ENCODE measurements at places on chromosomes 13 and 19. TPM values are rescaled to one million over a fixed set of nuclear protein-coding genes. Genes with fewer than 3 reads are reported as not detected.

DNA sequence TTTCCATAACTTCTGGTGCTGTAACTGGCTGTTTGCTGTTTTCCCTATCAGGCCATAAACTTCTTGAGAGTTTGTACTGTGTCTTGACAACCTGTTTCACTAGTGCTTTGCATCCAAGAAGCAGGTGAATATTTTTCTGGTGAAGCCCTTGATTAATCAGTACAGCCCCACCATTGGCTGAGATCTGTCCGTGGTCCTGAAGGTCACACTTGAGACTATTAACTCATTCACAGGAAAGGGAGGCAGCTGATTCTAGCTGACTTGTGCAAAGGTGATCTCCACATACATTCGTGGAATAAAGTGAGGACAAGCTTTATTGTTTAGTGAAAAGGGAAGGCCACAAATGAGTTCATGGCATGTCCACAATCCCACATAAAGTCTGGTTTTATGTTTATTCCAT is 61.4 kb upstream of the ZNF835 start:
- DNase-seq = no peak

LRG1 gene
- 7.3 TPM for total RNA-seq

- no peak for DNase-seq
These were observed 45.6 kb downstream of the EDNRB start for GRCh38 chr13:77872995-77873394.

GRCh38 chr13:110559429-110559943 is 2.0 kb downstream of the RAB20 start:
- DNase-seq = peak; percentile 84

DNA sequence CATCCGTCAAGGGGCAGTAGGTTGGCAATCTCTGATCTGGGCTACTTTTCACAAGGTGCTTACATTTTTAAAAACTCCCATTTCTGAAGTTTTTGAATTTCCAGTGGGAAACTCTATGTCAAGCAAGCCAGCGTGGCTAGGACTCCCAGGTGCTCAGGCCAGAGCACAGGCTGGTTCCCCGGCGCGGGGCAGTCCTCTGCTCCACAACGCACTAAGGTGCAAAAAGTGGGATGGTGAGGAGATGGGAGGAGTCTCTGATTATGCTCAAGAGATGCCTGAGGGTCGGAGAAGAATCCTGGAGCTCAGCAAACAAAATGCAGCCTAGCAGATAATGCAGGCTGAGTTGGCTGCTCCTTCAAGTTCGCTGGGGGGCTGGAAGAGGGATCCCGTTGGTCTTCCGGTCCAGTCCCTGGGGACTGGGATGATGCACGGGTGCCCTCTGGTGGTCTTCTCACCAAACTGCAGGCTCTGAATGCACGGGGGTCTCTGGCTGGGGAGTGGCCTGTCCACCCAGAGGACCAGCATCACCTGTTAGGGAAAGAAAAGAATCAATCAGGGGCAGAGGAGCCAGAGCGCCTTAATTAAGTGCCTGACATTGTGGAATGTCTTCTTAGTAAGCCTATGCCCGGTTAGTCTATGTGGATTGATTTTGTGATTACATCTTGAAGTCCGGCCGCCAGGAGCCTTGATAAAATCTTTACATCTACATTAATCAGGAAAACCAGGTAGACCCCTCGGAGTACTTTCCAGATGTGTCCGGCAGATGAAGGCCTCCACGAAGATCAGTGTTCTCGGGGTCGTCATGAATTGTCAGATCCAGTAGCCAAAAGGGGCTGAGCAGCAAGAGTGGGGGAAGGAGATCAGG is 244.4 kb upstream of the MAB21L1 start:
- no peak for DNase-seq

SLC8A2 gene
- not detected for total RNA-seq

- peak; percentile 51 for DNase-seq
These were observed 13.8 kb downstream of the ATP12A start for GRCh38 chr13:24693862-24694471.

DNA sequence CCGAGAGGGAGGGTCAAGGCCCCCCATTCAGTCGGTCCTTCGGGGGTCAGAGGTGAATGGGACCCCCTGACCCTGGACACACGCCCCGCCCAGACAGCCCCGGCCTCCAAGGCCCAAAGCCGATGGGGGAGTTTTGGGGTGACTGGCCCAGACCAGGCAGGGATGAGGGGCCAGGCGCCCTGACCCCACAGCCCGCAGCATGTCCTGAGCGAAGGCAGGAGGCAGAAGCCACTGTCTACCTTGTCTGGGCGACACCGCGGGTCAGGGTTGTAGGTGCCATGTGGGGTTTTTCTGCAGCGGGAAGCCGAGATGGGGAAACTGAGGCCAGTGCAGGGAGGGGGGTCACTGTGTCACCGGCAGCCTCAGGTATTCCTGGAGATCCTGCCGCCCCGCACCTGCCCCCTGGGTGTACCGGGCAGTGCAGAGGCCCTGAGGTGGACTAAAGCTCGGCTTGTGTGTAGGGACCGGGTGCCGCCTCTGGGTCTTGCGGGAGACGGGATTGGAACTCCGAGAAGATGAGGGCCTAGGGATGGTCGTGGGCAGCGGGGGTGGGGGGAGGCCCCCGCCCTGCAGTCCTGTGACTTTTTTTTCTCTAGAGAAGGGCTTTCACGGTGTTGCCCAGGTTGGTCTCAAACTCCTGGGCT is 8.5 kb downstream of the ARID3A start:
- DNase-seq = no peak

TUBA3C gene
- not detected for total RNA-seq

GRCh38 chr19:13492128-13492527 is 14.2 kb downstream of the CACNA1A start:
- no peak for DNase-seq

PCDH20 gene
- 0.33 TPM for total RNA-seq

DNA sequence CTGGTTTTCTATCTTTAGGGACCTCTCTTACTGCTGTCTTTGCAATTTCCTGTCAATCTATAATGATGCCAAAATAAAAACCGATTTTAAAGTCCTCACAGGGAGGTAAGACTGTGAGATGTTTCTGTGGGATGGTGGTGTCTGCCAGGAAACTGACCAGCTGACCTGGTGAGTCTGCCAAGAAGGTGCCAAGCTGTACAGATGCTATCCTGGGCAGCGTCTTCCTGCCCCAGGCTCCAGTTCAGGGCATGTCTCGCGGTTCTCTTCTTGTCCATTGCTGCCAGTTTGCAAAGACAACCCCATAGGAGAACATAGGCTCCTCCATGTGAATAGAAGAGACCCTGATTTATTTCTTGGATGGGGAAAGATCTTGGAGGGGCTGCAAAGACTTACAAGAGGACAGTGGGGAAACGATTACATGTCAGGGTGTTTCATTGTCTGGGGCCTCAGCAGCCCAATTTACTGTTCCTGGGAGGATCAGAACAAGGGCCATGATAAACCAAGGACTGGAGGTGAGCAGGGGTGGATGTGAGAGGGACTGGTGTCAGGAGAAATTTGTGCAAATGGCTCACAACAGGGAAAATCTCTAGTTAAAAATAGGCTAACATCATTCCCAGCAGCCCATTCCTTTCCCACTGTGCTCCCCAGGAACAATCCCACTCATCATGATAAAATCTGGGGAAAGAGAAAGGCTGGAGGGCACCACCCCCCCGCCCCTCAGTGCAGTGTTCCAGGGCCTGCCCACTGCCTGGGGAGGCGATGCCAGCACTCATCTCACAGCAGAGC is 42.7 kb upstream of the VSTM2B start:
- no peak for DNase-seq

DNA sequence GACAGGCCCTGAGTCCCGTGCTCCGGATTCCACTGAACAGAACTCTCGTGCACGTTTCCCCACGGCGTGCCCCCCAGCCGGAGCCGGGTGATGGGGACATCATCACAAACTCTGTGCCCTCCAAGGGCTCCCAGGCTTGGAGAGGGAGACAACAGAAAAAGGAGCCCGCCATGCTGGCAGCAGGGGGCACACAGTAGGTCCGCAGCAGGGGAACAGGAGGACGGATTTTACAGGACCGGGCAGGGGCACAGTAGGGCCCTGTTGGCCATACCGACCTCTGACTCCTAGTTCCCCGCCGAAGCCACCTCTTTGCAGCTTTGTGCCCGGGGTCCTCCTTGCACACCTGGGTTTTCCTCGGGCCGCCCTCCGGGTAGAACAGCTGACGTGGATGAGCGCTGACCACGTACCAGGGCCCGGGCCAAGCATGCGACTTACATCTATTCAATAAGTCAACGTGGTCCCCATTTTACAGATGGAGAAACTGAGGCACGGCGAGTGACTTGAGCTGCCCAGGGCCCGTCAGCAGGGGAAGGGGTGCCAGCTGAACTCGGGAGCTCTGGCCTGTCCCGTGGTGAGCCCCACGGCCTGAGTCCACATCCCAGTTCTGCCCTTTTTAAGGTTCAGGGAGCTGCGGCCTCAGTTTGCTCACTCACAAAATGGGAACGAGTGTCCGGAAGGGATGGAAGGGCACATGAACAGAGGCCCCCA is 10.2 kb upstream of the ONECUT3 start:
- DNase-seq = no peak

DNA sequence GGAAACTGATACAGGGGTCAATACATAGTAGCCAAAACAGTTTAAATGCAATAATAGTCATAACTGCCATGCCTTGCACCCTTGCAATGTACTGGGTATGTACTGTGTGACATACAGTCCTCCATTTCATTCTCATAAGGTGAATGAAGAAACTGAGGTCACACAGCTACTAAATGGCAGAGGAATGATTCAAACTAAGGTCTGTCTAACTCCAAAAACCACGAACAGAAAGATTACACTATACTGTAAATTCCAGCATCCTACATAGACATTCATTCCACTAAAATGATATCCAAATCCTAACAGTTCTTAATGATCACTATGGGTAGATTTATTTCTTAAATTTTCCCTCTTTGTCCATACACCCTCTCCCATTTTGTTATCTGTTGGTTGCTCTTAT is 238.1 kb upstream of the SERP2 start:
- DNase-seq = no peak

DNA sequence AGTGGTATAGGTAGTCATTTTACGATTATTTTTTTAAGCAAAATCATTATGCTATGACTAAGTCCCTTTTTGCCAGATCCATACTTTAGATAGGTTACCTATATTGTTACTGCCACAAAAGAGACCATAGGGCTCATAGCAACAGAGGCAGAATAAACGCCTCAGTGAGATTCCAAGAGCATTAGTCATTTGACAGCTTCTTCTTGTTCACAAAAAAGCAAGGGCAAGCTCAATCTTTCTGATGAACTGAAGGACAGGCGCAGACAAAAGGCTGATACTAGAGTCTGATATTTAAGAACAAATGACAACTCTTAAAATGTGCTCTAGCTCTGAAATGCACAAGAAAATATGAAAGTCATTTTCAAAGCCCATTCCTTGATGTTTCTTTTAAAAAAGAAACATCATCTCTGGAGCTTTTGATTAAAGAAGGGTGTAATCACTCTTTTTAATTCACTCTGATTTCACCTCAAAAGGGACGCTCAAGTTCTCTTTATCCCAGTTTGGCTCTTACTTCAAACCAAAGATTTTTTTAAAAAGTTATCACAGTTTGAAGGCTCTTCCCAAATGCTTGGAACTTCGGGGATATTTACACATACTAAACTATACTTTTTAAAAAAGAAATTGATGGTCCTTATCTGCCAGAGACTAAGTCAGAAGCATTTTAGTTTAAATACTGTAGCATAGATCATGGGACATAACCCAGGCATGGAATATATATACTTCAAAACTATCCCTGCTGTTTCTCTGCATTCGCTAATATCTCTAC is 187.2 kb downstream of the EFNB2 start:
- DNase-seq = no peak

DNA sequence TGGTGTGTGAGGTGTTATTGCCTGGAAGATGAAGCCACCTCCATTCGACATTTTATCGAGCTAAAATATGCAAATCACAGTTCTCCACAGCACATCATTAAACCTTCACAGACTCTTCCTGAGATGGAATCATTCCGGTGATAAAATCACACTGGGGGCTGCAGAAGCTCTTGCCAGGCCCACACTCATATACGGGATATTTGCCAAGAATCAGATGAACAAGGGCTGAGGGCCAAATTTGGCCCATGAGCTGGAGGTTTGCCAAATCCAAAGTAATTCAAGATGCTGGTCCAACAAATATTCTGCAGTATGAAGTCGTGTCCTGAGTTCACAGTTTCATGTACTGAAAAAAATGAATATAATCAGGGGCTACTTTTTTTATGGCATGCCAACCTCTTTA is 16.7 kb upstream of the RXFP2 start:
- no peak for DNase-seq

CFD gene
- total RNA-seq = 101 TPM

ZNF266 gene
- total RNA-seq = 25.4 TPM

ZFR2 gene
- not detected for total RNA-seq

ZNF17 gene
- 6.9 TPM for total RNA-seq

DNA sequence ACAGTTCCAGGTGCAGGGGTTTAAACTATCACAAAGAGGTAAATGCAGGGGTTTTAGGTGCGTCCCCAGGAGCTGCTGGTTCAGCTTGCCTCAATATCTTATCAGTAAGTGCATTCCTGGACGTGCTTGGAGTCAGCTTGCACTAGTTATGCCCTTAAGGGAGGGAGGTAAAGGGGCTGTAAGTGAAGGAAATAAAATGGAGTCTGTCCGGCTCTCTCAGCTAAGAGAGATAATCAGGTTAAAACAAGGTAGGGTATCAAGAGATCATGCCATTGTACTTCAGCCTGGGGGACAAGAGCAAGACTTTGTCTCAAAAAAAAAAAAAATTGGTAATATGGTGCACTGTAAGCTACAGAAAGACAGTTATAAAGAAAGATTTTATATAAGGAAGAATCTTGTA is 69.7 kb downstream of the ZNF100 start:
- no peak for DNase-seq

OR7C1 gene
- not detected for total RNA-seq

GRCh38 chr19:39310558-39311311 is 9.9 kb downstream of the LRFN1 start:
- DNase-seq = no peak

DNA sequence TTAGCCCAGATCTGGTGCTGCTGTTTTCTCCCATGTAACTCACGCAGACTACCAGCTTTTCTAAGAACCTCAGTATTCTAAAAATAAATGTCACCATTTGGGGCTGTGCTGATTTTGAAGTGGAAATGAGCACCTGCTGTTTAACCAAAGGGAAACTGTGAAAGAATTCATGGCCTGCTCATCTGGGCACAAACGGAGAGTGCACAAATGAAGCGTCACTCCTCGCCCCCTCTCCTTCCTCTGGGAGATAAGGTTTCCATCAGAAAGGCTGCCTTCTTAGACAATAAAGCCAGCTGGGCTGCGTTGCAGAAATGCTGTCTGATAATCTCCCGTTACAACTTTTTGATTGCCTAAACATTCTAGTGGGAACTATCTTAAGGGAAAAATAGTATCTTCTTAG is 73.7 kb upstream of the SLC15A1 start:
- DNase-seq = no peak

GRCh38 chr13:40172878-40173277 is 493.6 kb downstream of the FOXO1 start:
- DNase-seq = no peak

TEX26 gene
- not detected for total RNA-seq

ZFP28 gene
- 3.1 TPM for total RNA-seq
